ENCODE measurements at places on chromosomes 16 and 17. TPM values are rescaled to one million over a fixed set of nuclear protein-coding genes. Genes with fewer than 3 reads are reported as not detected.
A peak's percentile ranks its signal among the peaks of the same experiment; 100 is the strongest.

GRCh38 chr16:30659507-30660423 lies 1.5 kb downstream of the FBRS start:
- DNase-seq = peak; percentile 43

- no peak for DNase-seq
These were observed 64.3 kb upstream of the BCAR1 start for GRCh38 chr16:75315539-75316306.

Gene UTS2R
- total RNA-seq = 0.49 TPM

Gene ZFHX3
- 1.0 TPM for total RNA-seq

Gene KRT40
- not detected for total RNA-seq
